Neuronal stem cell (in vitro differentiated cells): ENCODE measurements at places on chromosomes 12 and 14.
A peak's percentile ranks its signal among the peaks of the same experiment; 100 is the strongest.

GRCh38 chr14:65336191-65336591 is 76.3 kb upstream of the FUT8 start:
- no peak for DNase-seq

GRCh38 chr12:40104461-40105264 is 1.2 kb downstream of the SLC2A13 start:
- no peak for DNase-seq

GRCh38 chr12:79689061-79689476 is 1.7 kb downstream of the PAWR start:
- DNase-seq: no peak

DNA sequence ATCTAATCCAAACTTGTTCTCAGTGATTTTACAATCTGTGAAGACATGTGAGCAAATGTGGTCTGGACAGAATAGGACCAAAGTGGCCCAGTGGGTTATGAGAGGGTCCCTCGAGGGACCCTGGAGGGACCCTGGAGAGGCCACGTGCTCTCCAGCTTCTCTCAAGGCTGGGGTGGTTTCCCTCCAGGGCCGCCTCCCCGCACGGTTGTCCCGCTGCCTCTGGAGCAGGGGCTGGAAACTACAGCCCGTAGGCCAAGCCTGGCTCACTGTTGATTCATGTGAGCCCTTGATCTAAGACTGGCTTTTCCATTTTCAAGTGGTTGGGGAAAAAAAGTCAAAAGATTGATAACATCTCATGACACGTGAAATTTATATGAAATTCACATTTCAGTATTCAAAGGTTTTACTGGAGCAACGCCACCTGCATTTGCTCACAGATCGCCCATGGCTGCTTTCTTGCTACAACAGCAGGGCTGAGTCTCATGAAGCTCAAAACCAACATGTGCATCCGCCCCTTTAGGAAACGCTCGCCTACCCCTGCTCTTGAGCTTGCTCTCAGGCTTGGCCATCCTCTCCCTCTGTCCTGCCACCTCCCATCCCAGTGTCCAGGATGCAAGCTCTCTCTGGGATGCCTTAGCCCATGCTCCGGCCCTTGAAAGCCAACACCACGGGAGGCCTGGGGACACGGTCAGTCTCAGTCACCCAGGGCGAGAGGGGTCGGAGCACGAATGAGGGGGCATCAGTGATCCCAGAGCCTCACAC is 12.1 kb upstream of the LRTM2 start:
- DNase-seq: no peak

DNA sequence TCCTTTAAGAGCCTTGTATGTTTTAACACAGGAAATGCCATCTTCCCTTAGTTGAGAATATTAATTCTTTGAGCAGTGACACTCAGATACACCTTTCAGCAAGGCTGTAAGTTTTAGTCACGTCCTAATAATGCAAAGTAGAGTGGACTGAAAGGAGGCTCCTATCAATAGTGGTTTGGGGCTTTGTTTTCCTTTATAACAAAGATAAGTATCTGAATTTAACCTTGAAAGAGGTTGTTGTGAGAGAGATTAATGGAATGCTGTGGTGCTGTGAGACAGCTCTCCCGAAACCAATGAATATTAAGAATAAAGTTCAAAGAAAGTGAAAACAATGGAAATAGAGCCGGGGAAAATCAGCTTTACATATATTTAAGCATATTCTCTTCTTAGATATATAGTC is 259.6 kb downstream of the ERC1 start:
- DNase-seq: no peak

- DNase-seq: peak; percentile 67
Observed at GRCh38 chr14:49865431-49865859, 12.9 kb upstream of the NEMF start.

DNA sequence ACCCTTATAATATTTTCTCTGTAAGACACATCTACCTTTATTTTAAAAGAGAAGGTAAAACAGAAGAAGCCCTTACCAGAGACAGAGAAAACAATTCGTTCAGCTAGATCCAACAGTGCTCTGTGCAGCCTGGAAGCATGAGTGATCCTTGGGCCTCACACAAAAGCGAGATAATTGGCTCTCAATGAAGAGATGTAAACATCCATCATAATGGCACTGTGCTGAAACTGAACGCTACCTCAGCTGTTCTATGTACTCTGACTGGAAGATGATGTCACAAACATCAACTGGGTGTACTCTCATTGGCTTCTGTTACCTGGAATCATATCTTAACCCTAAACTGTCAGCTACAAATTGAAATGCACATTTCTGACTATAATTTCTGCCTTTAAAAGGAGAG is at the start of gene MGAT4C:
Gene MGAT4C, minus strand, starts transcription at position 229 of the 400 bp plus-strand sequence.
- DNase-seq: no peak

DNA sequence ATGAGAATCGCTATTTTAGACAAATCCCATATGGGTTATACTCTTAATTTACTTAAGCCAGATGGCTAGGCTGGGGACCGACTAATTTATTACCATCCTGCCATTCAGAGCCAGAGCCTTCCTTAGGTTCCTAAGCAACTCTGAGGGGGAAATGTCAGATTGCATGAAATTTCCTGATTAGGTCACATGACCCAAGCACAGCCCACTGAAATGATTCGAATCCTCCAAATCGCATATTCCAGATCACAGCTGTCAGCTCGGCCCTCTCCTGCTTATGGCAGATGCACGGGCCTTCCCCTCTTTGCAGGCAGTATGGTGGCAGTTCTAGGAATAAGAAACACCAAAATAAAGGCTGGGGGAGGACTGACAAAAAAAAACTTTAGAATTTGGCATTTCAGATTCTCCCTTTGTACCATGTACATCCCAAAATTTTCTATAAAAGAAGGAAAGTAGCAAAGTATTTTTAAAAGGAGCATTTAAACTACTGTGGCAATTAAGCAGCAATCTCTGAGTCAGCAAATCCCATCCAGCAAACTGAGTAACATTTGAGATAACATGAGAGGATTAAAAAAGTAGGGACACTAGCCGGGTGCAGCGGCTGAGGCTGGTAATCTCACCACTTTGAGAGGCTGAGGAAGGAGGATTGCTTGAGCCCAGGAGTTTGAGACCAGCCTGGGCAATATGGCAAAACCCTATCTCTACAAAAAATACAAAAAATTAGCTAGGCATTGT is 30.5 kb upstream of the NUDT4 start:
- DNase-seq: no peak

GRCh38 chr14:56657604-56658003 is 78.0 kb downstream of the TMEM260 start:
- DNase-seq: no peak

DNA sequence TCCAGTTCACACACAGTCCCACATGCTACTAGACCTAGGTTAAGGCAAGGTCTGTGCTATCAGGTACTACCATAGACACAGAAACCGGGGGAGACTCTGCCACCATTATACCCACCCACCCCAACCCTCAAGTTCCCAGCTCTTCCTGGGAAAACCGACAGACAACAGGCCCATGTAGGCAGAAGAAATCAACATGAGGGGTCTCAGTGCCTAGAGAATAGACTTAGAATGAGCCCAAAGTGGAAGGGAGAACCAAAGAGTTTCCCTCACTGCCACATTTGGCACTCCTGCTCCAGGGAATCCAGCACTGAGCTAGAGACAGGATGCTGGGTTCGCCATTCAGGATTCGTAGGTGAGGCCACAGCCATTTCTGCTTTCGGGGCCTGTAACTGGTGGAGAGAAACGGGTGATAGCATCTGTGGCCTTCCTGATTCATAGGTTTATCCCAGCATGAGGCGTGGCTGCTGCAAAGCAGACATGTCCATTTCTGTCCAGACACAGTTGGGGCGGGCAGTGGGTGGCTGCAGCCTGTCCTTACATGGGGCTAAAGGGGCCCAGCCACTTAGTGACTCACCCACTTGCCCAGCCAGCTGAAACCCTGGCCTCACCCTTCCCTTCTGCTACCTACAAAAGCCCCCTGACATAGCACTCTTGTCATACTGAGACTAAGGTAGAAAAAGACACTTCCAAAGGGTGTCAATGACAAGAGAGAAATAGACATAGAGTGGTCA is 69.4 kb downstream of the IRF2BPL start:
- DNase-seq: no peak

DNA sequence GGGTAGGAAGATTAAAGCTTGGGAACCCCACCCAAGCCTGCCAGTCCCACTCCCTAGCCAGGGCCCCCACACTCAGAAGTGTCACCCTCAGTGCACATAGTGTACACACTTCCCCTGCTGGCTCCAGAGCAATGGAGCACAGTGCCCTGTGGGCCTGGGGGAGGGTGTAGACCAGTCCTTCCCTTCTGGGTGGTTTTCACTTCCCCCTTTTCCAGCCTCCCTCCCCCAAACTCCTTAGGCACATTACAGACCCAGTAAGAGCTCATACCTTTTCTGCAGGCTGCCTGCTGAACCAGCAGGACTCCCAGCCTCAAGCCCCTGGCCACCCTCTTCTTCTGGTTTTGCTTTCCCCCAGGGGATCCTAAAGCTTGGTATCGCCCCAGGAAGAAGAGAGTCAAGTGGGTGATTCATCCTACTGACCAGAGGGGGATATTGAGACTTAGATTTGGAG is at the start of gene ZNF385A:
Gene ZNF385A, minus strand, starts transcription at position 143 of the 451 bp plus-strand sequence. CDS start 219 bp downstream, outside the sequence.
- no peak for DNase-seq

DNA sequence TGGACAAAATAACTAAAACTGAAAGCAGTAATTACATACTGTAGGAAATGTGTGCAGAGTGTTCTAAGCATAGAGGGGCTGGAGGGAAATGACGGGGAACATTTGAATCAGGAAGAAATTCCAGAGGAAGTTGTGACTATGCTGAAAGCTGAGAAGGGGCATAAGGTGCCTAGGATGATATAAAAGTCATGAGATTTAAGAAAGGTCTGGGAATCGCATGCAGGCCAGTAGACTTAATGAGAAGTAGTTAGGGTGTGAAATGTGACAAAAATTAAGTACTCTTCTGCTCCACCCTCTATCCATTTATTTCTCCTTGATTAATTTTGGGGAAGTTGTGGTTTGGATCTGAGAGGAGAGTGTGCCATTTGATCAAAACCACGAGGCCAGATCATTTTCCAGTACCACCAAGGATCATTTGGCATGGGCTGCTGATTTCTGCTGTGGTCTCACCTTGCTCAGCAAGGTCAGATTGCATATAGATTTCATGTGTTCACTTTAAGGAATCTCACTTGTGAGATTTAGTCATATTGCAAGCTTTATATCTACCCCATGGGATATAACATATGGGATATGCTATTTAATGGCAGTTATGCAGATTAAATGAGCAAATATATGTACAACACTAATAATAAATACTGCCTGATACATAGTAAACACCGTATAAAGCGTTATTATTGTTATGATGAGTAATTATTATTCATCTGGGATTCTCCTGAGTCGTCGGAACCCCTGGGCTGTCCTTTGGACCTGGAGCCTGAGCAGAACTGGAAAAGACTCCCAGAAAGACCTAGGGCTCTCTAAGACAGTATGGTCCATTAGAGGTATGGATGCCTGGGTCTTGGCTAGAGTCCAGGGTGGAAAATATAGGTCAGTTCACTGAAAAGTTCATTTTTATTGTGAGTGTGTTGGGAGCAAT is 72.3 kb downstream of the SRGAP1 start:
- no peak for DNase-seq

DNA sequence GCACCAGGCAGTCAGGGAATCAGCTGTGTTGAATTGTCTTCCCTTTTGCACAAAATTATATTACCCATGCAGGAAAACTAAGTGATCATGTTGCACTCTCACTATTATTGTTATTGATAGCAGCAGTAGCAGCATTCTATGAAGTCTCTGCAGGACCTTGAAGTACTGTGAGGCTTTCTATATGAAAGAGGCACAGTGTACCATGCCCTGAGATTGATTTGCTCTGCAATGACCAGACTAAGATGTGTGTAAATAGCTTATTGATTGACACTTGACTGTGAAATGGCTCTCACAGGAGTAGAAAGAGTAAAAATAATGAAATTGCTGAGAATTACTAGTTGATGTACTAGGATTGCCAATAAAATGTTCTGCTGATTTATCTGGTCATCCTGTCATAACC is 99.9 kb downstream of the KICS2 start:
- DNase-seq: no peak
